Activated gamma-delta T cell (primary cell): ENCODE measurements at places on chromosomes 3 and 15.

GRCh38 chr3:8882642-8883041, 80.6 kb downstream of the RAD18 start:
- DNase-seq: no peak

DNA sequence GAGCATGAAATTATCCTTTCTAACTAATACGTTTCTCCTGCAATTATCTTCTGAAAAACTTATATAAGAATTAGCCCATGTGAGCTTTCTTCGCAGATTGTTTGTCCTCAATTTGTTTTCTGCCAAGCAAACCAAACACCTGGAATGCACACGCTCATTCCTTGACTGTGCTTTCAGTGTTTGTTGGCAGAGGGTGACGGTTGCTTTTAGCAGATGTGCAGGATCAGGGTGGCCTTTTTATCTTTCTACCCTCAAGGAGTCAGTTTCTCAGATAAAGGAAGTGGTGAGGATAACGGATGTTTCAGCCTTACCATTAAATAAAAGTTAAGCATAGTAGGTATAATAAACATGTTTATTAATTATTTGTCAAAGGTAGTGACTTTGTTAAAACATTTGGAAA, 15.2 kb downstream of the ARPP21 start:
- DNase-seq: no peak

- no peak for DNase-seq
These were observed 3.3 kb upstream of the GRIP2 start for GRCh38 chr3:14543446-14543845.

- no peak for DNase-seq
These were observed 622.0 kb downstream of the PYDC2 start for GRCh38 chr3:192082730-192083660.

DNA sequence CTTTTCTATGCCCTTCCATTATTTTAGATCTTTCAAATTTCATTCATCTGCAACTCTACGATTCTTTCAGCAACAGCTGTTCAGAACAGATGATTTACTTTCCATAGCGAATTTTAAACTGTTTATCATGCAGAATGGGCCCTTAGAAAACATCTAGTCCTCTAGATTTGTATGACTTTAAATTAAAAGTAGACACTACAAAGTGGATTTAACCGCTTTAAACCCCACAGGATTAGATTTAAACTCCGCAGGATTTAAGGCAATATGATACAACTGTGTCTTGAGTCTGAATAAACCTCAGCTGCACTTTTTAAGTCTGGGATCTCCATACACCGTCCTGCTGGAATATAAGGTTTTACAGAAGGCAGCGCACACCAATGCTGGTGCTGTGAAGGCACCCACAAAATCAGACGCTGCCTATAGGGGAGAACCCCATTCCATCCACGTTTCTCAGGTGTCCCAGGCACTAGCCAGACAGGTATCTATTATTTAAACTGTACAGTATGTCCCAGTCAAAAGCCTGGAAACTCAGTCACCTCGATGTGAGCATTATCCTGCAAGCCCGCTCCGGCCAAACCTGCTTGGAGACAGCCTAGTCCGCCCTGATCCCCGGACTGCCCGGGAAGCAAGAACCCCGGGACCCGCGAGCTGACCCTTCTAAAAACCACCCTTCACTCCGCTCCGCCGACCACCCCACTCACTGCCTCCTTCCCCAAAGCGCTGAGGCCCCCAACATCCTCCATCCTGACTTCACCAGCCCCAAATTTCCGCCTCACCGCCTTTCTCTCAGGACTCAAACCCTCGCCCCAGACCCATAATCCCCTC, 768 bp downstream of the ANO10 start:
- no peak for DNase-seq

GRCh38 chr3:181534781-181535221, 176.9 kb upstream of the SOX2 start:
- DNase-seq: no peak

DNA sequence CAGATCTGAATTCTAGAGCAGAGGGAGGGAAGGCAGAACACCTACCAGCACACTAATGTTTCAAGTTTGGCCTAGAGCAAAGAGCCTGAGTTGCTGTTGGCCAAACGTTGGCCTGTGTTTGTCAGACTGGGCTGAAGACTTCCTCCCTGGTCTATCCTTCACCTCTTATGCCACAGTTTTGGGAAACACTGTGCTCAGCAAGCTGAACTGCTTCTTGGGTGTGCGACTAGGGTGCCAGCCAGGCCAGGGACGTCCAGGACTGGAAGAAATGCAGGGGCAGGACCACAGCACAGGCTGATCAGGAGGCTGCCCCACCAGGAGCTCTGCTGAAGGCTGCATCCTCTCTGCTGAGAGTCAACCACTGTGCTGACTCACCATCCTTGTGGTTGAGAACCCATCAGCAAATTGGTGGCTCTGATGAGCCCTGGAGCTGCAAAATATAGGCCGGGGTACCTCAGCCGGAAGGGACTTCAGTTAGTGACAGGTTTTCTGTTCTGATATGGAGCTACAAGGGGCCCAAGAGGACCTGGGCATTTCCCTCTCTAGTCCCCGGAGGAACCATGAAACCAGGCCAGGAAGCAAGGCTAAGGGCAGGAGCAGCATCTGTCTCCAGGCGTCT, 131.6 kb upstream of the RASGRP1 start:
- no peak for DNase-seq

DNA sequence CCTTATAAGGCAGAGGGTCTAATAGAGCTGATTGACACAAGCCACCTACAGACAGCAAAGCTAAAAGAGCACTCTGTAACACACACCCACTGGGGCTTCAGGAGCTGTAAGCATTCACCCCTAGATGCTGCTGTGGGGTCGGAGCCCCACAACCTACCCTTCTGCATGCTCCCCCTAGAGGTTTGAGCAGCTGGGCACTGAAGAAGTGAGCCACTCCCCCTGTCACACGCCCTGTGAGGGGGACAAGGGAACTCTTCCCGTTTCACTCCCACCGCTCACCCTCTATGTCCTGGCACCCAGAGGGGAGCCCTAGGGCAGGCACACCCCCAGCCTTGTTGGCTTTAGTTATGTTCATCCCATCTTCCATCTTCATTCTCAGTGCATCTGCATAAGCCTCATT, 9.4 kb upstream of the CSTA start:
- DNase-seq: no peak

- DNase-seq: no peak
These were observed 30.9 kb downstream of the UBE3A start for GRCh38 chr15:25407950-25408349.

- DNase-seq: no peak
These were observed 120.1 kb downstream of the ANP32A start for GRCh38 chr15:68700455-68701123.

DNA sequence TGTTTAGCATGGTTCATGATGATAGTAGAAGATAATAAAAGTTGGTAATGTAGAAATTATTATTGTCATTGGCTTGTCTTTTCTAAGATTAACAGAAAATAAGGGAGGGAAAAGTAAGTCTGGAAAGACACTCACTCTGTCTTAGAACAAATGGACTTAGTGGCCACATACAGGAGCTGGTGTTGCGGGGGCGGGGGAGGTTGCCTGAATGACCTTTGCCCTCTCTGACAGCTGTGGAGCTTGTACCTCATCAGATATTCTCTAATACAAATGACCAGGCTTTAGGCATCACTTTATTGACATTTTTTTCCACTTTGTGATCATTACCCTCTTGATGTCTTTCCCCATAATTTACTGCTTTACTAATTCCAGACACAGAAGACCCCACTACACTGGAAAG, 5.9 kb downstream of the TAGLN3 start:
- DNase-seq: no peak

- DNase-seq: no peak
These were observed 320.1 kb downstream of the PYDC2 start for GRCh38 chr3:191781044-191781443.

DNA sequence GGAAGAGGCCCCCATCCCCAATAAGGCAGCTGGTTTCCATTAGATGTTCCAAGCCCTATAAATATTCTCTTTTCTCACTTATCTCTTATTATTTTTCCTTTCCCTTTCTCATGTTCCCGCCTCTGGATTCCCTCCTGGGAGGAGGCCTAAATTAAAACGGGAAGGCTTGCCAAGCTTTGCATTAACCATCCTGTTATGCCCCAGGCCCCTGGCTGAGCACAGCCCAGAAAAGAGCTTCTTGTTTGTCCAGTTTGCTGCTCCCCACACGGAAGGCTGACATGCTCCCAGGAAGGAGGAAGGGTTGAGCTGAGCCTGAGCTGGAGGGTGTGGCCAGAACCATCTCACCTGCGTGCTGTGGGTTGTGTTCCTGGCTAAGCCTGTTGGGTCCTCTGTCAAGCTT, 63.1 kb upstream of the BOC start:
- no peak for DNase-seq

DNA sequence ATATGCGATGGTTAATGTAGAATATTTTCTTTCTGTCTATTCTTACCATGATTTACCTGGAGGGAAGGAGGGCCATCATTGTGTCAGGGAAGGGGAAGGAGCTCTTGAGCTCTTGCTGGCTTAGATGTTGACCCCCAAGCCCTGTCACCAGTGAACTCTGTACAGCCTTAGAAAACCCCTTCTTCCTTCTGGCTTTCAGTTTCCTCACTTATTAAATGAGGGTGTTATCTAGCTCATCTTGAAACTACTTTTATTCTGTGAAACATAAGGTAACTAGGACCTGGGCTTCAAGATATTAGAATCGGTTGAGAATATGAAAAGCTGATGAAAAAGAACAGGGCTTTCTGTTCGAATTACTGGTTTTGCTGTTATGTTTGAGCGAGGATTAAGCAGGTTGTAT, 25.1 kb upstream of the UTS2B start:
- no peak for DNase-seq

GRCh38 chr3:129835198-129835597, 58.3 kb downstream of the TMCC1 start:
- DNase-seq: no peak

GRCh38 chr3:178750639-178751300, 214.5 kb downstream of the KCNMB2 start:
- DNase-seq: no peak

GRCh38 chr3:118782755-118783202, 251.9 kb downstream of the IGSF11 start:
- no peak for DNase-seq

DNA sequence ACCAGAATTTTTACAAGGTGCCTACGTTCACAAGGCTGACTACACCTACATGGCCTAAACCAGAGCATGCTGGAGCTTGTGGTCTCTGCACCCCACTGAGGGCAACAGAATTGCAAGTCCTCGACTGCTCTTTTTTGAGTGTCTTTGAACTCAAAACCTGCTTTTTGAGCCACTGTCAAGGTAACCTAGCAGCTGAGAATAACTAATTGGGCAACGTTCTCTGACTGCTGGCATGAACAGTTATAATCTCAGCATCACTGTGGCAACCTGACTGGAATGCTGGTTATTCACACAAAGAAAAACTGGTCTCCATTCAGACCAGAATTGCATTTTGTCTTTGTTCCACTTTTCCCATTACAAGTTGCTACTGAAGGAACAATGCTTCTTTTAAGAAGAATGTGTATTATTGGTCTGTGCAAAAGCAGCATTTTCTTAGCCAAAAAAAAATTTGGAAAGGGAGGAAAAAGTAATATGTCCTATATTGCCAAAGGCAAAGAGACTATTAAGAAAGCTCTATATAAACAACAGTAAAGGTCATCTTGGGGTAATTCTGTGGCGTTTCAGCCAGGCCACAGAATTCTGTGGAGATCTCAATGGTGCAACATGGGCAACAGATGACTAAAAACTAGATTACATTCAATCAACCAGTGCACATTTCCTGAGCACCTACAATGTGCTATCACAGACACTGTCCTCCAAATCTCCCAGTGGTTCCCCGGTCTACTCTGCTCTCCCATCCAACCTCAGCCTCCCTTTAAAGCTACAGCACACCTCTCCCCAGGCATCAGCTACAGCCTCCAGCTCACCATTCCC, 76.8 kb downstream of the TNIK start:
- DNase-seq: no peak
